ENCODE measurements at places on chromosomes 2 and 18.

- DNase-seq = no peak
- H3K27me3 ChIP-seq = no peaks in the 10 kb centered on the region
Observed at GRCh38 chr2:47259829-47260228, 104.7 kb upstream of the STPG4 start.

DNA sequence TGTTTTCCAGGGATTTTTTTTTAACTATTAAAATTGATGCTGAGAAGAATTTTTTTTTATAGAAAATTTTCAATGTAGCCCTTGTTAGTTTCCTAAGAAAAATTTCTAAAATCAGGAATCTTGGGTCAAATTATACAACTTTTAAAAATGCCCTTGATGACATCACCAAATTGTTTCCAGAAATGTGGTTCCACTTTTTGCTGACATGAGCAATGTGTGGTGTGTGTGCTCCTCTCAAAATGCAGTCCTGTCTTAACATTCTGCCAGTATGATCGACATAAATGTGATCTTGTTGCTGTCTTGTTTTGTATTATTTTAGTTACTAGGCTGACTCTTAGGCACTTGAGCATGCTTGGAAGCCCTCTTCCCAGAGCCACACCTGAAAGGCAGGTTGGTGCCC is 89.7 kb upstream of the ST6GAL2 start:
- H3K36me3 ChIP-seq = no peaks in the 10 kb centered on the region
- H3K27me3 ChIP-seq = no peaks in the 10 kb centered on the region
- H3K4me3 ChIP-seq = no peak overlapping the region
- DNase-seq = no peak
- H3K4me1 ChIP-seq = no peaks in the 10 kb centered on the region

- H3K36me3 ChIP-seq = no peaks in the 10 kb centered on the region
- H3K27me3 ChIP-seq = no peaks in the 10 kb centered on the region
- no peak for DNase-seq
- no peaks in the 10 kb centered on the region for H3K4me1 ChIP-seq
- H3K27ac ChIP-seq = peak overlapping the region; percentile 78
- H3K4me3 ChIP-seq = no peak overlapping the region
Observed at GRCh38 chr2:60440079-60440766, 113.2 kb downstream of the BCL11A start.

GRCh38 chr2:128628996-128629395 is 310.3 kb upstream of the HS6ST1 start:
- H3K27me3 ChIP-seq = no peaks in the 10 kb centered on the region
- no peak for DNase-seq
- H3K27ac ChIP-seq = no peak overlapping the region
- no peak overlapping the region for H3K4me3 ChIP-seq

GRCh38 chr2:19292007-19292406 is 66.4 kb downstream of the OSR1 start:
- H3K27ac ChIP-seq = no peak overlapping the region
- H3K4me1 ChIP-seq = no peaks in the 10 kb centered on the region
- H3K27me3 ChIP-seq = no peaks in the 10 kb centered on the region
- DNase-seq = peak; percentile 34
- H3K4me3 ChIP-seq = no peak overlapping the region

GRCh38 chr18:7369006-7369405 is 138.1 kb downstream of the LRRC30 start:
- H3K4me3 ChIP-seq = no peak overlapping the region
- peak overlapping the region; percentile 76 for H3K27ac ChIP-seq
- H3K27me3 ChIP-seq = no peaks in the 10 kb centered on the region
- peaks cover 25% of the 10 kb centered on the region for H3K4me1 ChIP-seq

DNA sequence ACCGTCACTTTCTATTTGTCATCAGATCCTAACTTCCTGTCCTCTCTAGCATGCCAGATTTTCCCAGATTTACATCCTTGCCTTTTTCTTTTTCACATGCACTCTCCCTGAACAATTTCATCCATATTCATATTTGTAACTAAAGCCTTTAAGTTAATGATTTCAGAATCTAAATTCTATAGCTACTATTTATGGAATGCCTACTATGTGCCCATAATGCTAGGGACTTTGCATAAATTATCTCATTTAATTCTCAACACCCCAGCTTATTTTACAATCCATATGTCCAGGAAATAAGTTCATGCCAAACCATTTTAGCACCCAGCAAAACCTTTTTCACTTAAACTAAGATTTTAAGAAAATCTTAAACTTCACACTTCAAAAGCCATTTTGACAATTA is 531.9 kb downstream of the NUP35 start:
- H3K36me3 ChIP-seq = no peaks in the 10 kb centered on the region
- DNase-seq = no peak
- no peak overlapping the region for H3K27ac ChIP-seq
- no peak overlapping the region for H3K4me3 ChIP-seq
- H3K27me3 ChIP-seq = no peaks in the 10 kb centered on the region

DNA sequence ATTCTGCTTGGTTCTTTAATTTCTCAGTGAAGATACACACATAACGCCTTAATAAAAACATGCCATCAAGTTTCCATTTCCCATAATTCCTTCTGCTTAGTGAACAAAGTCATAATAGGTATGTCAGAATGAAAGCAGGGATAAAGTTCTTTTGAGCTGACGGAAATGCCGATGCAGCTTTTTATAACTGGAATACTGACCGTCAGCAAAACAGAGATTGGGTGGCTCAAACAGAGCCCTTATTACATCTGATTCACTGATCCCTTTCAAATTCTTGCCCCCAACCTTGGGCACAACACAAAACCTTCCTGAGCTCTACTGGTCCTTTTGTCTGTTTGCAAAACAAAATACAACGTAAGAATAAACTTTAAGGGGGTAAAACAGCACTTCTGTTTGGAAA is 140.4 kb downstream of the CDH2 start:
- no peaks in the 10 kb centered on the region for H3K36me3 ChIP-seq
- H3K4me1 ChIP-seq = peaks cover 14% of the 10 kb centered on the region
- no peak for DNase-seq
- H3K4me3 ChIP-seq = no peak overlapping the region
- H3K27ac ChIP-seq = no peak overlapping the region

DNA sequence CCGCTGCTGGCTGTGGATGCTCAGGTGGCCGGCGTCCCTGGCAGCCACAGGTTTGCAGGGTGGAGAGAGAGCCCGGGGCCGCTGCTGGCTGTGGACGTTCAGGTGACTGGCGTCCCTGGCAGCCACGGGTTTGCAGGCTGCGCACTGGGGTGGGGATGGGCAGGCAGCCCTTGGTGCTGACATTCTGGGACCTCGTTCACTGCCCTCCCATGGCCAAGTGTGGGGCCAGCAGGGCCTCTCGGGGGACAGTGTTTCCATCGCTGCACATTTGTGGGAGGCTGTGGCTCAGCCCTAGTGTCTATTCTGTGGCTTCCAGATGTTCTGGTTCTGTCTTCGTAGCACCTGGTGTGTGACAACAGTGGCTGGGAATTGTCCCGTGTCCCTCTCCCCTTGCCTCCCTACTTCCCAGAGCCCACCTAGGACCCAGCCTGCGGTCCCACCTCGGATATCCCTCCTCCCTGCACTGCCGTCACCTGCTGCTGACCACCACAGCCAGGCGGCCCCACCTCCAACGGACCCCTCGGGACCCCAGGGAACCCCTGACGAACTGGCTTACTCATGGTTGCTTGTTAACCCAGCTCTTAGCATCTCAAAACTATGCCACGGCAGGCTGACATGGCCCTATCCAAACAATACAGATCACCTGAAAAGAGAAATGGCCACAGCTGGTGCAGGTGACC is 915 bp downstream of the CROCC2 start:
- no peak overlapping the region for H3K4me3 ChIP-seq
- H3K27me3 ChIP-seq = no peaks in the 10 kb centered on the region
- no peaks in the 10 kb centered on the region for H3K4me1 ChIP-seq
- no peak for DNase-seq
- H3K27ac ChIP-seq = no peak overlapping the region
- H3K36me3 ChIP-seq = no peaks in the 10 kb centered on the region

- no peak overlapping the region for H3K27ac ChIP-seq
- DNase-seq = no peak
- no peak overlapping the region for H3K4me3 ChIP-seq
- H3K36me3 ChIP-seq = no peaks in the 10 kb centered on the region
- no peaks in the 10 kb centered on the region for H3K27me3 ChIP-seq
- H3K4me1 ChIP-seq = no peaks in the 10 kb centered on the region
Observed at GRCh38 chr2:13597176-13597575, 880.4 kb downstream of the TRIB2 start.

DNA sequence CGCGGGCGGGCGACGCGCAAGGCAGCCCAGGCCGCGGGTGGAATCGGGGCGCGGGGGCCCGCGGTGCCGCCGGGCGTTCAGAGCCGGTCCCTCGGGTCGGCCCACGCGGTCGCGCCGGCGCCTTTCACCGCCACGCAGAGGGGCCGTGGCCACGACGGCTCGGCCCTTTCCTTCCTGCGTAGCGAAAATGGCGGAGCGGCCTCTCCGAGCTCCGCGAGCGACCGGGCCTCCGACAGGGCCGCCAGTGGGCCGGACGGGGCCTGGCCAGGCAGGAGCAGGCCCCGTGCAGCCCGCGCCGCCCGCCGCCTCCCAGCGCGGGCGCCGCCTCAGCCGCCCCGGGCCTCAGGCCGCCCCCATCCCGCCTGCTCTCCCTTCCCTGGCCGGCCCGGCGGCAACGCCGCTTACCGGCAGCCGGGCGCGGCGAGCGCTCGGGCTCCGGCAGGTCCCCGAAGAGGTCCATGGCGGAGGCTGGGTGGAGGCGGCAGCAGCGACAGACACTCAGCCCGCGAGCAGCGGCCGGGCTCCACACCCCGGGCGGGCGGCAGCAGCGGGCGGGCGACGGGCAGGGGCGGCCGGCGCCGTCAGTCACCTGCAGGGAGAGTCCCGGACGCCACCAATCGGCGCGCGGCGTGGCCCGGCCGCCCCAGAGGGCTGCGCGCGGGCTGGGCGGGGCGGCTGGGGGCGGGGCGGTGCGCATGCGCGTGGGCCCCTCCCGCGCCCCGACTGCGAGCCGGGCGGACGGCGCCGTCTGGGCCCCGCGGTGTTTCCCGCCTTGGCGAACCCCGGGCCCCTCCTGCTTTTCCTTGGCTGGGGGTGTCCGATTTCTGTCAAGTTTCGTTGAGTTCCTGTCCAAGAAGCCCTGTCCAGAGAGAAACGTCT is at the start of gene ILKAP:
Gene ILKAP, minus strand, starts transcription at position 602 of the 879 bp plus-strand sequence. Its CDS starts 142 bp downstream, at position 460.
- DNase-seq = peak; percentile 92
- peak within 1 kb of the TSS; percentile 94 for H3K27ac ChIP-seq
- no peaks in the 10 kb centered on the region for H3K36me3 ChIP-seq
- H3K27me3 ChIP-seq = no peaks in the 10 kb centered on the region

DNA sequence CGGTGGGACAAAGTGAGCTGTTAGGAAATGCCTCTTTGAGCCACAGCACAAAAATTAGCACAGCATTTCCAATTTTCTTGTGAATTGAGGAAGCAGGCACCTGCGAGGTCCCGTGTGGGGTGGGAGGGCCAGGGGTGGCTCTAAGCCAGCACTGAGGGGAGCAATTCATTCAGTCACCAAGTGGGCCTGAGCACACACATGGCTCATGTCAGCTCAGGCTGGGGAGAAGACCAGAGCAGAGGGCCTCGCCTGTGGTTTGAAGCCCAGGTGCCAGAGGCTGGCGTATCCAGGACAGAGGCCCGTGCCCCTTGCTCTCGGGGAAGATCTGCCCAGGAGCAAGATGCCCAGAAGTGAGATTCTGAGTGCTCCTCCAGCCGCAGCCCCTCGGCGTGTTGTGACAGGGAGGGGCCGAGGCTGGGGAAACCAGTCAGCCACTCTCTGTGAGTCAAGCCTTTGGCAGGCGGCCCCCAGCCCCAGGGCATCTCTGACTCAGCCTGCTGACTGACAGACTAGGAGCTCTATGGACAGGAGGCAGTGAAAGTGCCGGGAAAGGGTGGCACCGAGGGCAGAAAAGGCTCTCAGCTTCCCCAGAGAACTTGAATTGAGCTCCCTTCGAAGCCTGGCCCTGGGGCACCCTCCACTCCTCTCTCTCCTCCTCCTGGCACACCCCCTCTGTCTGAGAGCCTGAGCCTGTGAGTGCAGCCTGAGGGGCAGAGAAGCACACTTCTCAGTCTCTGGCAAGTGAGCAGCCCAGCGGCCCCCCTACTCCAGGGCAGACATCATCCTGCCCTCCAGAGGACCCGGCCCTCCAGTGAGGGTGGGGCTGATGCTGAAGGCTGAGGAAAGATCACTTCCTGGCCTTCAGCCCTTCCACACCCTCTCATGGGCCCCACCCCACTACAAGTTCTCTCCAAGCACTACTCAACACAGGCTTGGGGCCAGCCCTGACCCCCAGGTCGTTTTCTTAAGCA is 32.3 kb downstream of the CYP26B1 start:
- H3K27me3 ChIP-seq = no peaks in the 10 kb centered on the region
- no peaks in the 10 kb centered on the region for H3K4me1 ChIP-seq
- no peak overlapping the region for H3K4me3 ChIP-seq
- no peak overlapping the region for H3K27ac ChIP-seq
- DNase-seq = no peak

DNA sequence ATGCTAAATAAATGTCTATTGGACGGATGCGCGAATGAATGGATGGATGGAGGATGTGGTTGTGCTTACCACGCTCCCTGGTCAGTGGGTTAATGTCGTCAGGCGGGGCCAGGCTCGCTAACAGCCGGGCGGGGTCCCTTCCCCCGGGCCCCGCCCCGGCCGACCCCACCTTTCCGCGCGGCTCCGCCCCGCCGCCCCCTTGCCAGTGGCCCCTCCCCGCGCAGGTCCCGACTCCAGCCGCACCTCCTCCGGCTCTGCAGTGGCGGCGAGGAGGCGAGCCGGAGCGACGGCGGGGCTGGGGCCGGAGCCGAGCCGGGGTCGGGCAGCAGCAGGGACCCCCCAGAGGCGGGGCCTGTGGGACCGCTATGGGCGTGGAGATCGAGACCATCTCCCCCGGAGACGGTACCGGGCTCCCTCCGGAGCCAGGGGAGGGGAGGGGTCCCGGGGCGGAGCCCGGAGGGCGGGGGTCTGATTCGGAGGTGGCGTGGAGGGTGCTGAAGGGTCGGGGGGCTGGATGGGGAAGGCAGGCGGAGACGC is at the start of gene FKBP1B:
Gene FKBP1B, plus strand, starts transcription at position 257 of the 537 bp plus-strand sequence. Its CDS starts 109 bp downstream, at position 366.
- H3K4me1 ChIP-seq = peaks cover 17% of the 10 kb centered on the region
- no peaks in the 10 kb centered on the region for H3K36me3 ChIP-seq
- DNase-seq = peak; percentile 42
- H3K4me3 ChIP-seq = peak within 1 kb of the TSS; percentile 67
- H3K27me3 ChIP-seq = no peaks in the 10 kb centered on the region

DNA sequence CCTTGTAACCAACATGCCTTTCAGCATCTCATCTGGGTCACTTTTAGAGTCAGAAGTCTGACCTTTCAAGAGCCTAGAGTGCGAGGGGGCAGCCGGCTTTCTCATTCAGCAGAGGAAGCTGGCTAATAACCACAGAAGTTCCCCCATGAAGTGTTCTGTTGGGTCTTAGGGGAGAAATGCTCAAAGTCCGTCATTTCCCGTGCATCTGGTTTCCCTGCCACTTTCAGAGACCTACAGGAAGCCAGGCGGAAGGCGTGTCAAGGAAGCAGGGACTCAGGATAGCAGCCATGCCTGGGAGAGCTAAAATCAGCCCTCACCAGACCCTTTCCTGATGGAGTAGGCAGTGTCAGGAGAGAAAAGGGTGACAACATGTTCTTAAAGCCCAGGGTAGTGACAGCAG is 301.8 kb upstream of the ID2 start:
- no peaks in the 10 kb centered on the region for H3K36me3 ChIP-seq
- DNase-seq = peak; percentile 45
- peak overlapping the region; percentile 62 for H3K27ac ChIP-seq
- H3K27me3 ChIP-seq = no peaks in the 10 kb centered on the region

GRCh38 chr2:23456881-23457760 is 72.1 kb downstream of the KLHL29 start:
- no peak for DNase-seq
- H3K4me3 ChIP-seq = no peak overlapping the region
- no peak overlapping the region for H3K27ac ChIP-seq
- H3K36me3 ChIP-seq = no peaks in the 10 kb centered on the region
